Thyroid gland (tissue), 4 donors: ENCODE measurements at places on chromosomes 6 and 20. TPM values are rescaled to one million over a fixed set of nuclear protein-coding genes. Genes with fewer than 3 reads are reported as not detected.

GRCh38 chr20:327186-328026, 2.1 kb downstream of the SOX12 start:
- H3K36me3 ChIP-seq: no peaks in the 10 kb centered on the region
- peak overlapping the region; percentile 62 for H3K4me3 ChIP-seq
- peaks cover 14% of the 10 kb centered on the region for H3K4me1 ChIP-seq
- peak overlapping the region; percentile 91 for H3K27ac ChIP-seq

GRCh38 chr6:36839749-36840431, 646 bp upstream of the CPNE5 start:
- peak overlapping the region; percentile 2 for H3K4me3 ChIP-seq
- H3K27ac ChIP-seq: no peak overlapping the region
- H3K4me1 ChIP-seq: peaks cover 9% of the 10 kb centered on the region
- no peaks in the 10 kb centered on the region for H3K36me3 ChIP-seq

DNA sequence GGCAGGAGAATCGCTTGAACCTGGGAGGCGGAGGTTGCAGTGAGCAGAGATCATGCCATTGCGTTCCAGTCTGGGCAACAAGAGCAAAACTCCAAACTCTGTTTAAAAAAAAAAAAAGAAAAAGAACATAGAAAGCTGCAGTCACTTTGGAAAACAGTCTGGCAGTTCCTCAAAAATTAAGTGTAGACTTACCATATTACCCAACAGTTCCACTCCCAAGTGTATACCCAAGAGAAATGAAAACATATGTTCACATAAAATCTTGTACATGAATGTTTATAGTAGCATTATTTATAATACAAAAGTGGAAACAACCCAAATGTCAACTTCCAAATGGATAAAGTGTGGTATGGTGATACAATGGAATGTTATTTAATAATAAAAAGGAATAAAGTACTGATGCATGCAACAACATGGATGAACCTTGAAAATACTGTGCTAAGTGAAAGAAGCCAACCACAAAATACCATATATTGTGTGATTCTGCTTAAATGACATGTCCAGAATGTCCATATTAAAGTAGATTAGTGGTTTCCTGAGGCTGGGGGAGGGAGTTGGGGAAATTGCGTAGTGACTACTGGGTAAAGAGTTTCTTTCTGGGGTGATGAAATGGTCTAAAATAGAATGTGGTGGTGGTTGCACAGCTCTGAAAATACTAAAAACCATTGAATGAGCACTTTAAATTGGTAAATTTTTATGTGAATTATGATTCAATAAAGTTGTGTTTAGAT, 62.9 kb downstream of the SUN5 start:
- DNase-seq: no peak
- no peaks in the 10 kb centered on the region for H3K27me3 ChIP-seq
- H3K27ac ChIP-seq: no peak overlapping the region
- no peak overlapping the region for H3K4me3 ChIP-seq
- H3K36me3 ChIP-seq: no peaks in the 10 kb centered on the region

DNA sequence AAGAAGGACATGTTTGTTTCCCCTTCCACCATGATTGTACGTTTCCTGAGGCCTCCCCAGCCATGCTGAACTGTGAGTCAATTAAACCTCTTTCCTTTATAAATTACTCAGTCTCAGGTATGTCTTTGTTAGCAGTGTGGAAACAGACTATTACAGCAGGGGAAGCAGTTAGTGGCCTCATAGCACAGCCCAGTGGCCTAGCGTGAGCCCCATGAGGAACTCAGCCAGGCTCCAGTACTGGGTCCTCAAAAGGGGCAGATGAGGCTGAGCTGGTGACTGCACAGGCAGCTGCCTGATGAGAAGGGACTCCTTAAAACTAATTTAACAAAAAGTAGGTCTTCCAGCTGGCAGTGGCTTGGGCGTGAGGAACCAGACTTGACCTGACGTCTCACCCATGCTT, 399.9 kb downstream of the CDH26 start:
- no peak for DNase-seq
- no peaks in the 10 kb centered on the region for H3K27me3 ChIP-seq
- no peak overlapping the region for H3K27ac ChIP-seq
- no peak overlapping the region for H3K4me3 ChIP-seq
- no peaks in the 10 kb centered on the region for H3K36me3 ChIP-seq
- H3K4me1 ChIP-seq: no peaks in the 10 kb centered on the region

- no peaks in the 10 kb centered on the region for H3K27me3 ChIP-seq
- H3K36me3 ChIP-seq: no peaks in the 10 kb centered on the region
- no peaks in the 10 kb centered on the region for H3K4me1 ChIP-seq
These were observed 232.7 kb downstream of the ADGRG6 start for GRCh38 chr6:142534484-142534883.

- H3K4me1 ChIP-seq: no peaks in the 10 kb centered on the region
- H3K27me3 ChIP-seq: no peaks in the 10 kb centered on the region
- no peak overlapping the region for H3K4me3 ChIP-seq
- no peaks in the 10 kb centered on the region for H3K36me3 ChIP-seq
These were observed 43.0 kb upstream of the CD2AP start for GRCh38 chr6:47434372-47435253.

Gene ELOVL2
- 0.75 TPM for total RNA-seq

Gene ALDH8A1
- 0.33 TPM for total RNA-seq

Gene TDP2
- total RNA-seq: 28.5 TPM

Gene SLC35F1
- total RNA-seq: 0.78 TPM
